Prostate gland (tissue), 2 donors: ENCODE measurements at places on chromosomes 3 and 15. TPM values are rescaled to one million over a fixed set of nuclear protein-coding genes. Genes with fewer than 3 reads are reported as not detected.

- DNase-seq = no peak
Measured at GRCh38 chr3:69568458-69568857, 170.8 kb upstream of the MITF start.

DNA sequence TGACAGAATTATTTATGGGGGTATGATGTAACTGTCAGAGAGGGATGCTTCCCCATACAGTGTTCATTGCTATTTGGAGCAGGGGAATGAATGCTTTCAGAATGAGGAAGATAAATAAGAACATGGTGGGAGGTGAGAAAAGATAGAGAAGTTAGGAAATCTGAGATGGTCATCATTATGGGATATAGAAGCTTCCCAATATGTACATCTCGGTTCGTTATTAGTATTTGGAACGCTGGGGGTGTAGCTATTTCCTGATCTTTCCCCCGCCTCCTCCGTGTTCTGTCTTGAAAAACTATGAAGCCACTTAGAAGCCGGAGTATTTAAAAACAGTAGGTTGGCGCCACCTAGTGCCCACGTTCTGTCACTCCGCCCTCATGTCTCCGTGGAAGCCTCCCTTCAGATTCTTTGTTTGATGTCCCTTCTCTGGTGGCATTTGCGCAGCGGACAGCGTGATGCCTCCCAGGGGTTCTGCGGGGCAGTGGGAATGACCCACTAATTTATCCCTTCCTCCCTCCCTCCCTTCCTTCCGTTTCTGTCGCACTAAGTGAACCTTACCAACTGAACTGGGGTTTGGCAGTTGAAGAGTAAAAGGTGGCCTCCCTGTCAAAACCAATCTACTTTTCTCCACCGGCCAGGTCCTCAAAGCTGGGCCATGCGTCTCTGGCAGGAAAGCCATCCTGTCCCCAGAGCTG lies 184.5 kb downstream of the FEZF2 start:
- DNase-seq = peak; percentile 75

DNA sequence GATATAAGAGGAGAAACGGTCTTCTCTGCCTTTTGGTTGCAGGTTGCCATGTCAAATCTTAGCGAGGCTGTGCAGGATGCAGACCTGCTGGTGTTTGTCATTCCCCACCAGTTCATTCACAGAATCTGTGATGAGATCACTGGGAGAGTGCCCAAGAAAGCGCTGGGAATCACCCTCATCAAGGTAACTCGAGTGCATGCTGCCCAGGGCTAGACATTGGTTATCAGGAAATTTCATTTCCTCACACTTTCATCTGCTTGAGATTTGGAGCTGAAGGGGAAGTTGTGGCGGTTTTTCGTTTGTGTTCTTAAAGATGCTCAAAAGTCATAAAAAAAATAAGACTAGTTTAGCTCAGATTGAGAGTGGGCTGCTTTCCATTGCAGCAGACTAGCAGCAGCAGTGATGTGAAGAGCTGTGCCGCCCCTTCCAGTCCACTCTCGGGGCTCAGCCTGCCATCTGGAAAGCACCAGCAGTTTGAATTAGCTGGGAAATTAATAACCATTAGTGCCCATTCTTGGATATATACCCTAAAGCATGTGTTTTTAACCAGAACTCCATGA lies 32.2 kb downstream of the GPD1L start:
- DNase-seq = no peak

DNA sequence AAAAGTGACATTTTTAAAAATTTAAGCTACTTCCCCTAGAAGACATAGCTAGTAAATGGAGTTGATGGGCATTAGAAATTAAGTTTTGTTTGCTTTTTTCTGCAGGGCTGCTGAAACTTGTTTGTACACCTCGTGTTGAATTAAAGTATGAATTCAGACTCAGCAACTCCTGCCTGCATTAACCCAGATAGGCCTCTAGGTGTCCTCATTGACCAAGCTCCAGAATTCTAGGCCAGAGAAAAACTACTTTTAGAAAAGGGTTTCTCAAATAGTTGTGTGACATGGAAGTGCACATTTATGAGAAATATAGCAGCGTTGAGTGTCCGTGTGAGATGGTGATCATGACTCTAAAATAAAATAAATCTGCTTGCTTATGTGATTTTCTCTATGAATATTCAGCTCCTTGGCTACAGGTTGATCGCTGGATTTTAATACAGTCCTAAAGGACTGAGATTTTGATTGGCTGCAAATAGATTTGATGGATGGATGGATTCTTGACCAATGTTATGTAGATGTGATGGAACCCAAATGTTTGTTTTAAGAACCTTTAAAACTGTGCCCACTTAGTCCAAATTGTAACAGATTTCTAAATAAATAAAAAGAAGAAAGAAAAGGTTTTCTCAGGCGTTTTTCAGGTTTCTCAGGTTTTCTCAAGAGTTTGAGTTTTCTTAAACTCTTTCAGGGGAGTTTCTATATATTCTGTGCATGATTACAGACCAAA lies 39.4 kb upstream of the LMOD3 start:
- DNase-seq = peak; percentile 22

GRCh38 chr15:63601704-63602185 lies 4.6 kb downstream of the FBXL22 start:
- no peak for DNase-seq

GRCh38 chr3:191330530-191331048 lies 263 bp upstream of the UTS2B start:
- no peak for DNase-seq

The GUCA1C gene
- total RNA-seq = not detected
